D721Med (cell line): ENCODE measurements at places on chromosomes 16 and 17.

GRCh38 chr16:86625029-86625428, 46.7 kb downstream of the FOXL1 start:
- no peak for DNase-seq

DNA sequence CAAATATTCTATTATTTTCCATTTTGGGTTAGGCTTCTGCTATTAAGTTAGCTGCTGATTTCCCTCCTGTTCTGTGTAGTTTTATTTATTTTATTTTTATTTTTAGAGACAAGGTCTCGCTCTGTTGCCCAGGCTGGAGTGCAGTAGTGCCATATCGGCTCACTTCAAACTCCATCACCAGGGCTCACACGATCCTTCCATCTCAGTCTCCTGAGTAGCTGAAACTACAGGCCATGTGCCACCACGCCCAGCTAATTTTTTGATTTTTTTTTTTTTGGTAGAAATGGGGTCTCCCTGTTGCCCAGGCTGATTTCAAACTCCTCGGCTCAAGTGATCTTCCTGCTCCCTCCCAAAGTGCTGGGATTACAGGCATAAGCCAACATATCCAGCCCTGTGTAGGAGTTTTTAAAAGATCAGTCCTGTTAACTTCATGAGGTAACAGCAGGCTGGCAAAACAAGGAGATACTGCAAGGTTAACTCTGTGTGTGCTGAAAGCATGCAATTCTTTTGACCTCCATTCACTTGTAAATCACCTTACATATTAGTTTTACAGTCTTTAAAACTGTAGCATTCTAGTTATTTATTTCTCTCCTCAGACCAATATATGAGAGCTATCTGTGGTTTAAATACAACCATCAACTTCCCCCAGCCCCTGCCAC, 63.2 kb downstream of the SSH2 start:
- no peak for DNase-seq

- no peak for DNase-seq
These were observed 4.3 kb downstream of the RHBDF1 start for GRCh38 chr16:67884-68789.

DNA sequence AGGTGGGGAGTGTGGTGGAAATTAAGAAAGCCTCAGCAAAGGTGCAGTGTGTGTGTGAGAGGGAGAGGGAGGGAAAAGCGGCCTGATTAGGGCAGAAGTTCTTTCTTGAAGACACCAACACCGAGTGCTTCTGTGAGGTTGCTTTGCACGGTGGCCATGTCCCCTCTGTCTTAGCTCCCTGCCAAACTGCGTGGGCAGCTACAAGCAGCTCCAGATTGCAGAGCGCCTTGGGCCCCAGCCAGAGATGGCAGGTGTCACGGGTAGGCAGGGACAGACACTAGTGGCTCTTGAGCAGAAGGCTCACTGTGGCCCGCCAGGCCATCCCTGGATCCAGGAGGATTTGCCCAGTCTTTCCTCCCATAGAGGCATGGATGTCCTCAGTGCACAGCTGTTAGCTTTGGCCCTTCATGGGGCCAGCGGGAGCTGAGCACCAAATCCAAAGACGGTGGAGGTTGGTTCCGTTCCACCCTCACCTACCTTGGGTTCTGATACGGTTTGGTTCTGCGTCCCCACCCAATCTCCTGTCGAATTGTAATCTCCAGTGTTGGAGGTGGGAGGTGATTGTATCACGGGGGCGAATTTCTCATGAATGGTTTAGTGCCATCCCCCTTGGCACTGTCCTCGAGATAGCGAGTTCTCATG, 21.4 kb downstream of the KIAA0513 start:
- DNase-seq = no peak

GRCh38 chr17:50918071-50918932, 52.1 kb upstream of the TOB1 start:
- DNase-seq = no peak

DNA sequence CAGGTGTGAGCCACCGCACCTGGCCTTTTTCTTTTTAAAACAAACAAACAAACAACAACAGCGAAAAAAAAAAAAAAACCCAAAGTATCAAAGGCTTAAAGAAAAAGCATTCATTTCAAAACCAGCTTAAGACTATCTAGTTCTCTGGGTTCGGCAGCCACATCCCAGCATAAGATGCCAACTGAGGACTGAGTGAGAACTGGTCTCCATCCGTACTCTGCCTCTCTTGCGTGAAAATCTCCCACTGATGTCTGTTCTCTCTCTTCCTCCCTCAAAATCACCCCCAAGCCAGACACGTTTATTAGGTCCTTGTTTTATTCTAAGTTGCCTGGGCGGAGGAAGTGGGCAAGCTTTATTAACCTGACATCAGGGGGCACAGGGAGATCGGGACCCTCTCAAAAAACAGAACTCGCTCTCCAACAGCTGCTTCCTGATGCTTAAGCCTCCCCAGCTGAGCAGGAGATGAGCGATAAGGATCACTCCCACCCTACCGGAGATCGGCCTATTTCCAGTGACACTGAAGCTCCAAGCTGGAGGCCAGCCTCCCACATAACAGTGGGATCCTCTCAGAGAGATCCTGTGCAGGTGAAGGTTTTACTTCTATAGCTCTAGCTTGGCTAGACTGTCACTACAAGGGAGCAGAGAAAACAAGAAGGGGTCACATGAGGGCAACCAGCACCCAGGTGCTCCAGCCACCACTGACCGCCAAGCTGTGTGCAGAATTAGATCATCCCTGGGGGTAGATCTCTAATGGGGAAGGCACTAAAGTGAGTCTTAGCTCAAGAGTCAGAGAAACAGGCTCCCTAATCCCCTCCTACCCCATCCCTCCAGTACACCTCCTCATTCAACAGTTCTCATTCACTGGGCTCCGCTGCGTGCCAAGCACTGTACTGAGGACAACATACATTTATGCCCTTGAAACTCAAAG, 13.6 kb downstream of the CDC42EP4 start:
- DNase-seq = no peak

- no peak for DNase-seq
These were observed 309.9 kb upstream of the ASIC2 start for GRCh38 chr17:33602981-33603380.

GRCh38 chr16:79312502-79312901, 288.0 kb downstream of the MAF start:
- no peak for DNase-seq
